ENCODE measurements at places on chromosomes 5 and 9.

- no peak for DNase-seq
Measured at GRCh38 chr9:110714314-110714713, 45.7 kb downstream of the MUSK start.

GRCh38 chr5:88878976-88879375, 4.0 kb downstream of the MEF2C start:
- DNase-seq = no peak

GRCh38 chr9:82903503-82903902, 159.4 kb downstream of the RASEF start:
- no peak for DNase-seq

DNA sequence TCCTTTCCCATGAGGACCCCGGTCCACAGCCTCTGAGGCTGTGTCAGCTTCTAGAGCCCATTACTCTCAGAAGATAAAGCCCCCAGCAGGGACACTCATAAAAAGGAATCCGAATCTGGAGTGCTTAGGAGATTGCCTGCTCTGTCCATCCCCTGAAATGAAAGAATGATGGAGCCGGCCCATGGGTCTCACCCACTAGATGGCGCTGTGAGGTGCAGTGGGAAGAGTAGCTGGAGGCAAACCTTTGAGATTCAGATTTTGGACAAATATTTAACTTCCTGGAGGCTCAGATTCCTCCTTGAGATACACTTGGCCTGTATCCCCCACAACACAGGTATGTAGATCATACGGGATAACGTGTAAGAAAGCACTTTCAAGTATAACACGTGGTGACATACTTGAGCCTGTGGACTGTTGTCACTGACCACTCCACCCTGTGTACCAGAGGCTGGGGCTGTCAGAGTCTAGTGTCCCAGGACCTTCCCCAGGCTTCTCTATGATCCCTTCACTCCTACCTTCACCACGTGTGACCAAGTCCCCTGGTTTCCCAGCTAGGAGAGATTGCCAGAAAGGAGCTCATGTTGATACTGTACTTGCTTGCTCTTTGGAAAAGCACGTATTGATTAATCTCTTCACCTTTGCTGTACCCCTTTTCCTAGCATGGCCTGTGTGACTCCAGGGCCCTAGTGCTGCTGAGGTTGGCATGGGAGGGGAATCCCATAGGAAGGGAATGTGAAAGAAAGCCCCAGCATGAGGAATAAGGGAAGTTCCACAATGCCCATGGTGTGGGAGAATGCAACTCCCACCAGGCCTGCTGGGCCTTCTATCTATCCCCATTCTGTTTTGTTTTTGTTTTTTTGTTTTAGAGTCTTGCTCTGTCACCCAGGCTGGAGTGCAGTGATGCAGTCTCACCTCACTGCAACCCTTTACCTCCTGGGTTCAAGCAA, 32.1 kb downstream of the TRMO start:
- DNase-seq = no peak

DNA sequence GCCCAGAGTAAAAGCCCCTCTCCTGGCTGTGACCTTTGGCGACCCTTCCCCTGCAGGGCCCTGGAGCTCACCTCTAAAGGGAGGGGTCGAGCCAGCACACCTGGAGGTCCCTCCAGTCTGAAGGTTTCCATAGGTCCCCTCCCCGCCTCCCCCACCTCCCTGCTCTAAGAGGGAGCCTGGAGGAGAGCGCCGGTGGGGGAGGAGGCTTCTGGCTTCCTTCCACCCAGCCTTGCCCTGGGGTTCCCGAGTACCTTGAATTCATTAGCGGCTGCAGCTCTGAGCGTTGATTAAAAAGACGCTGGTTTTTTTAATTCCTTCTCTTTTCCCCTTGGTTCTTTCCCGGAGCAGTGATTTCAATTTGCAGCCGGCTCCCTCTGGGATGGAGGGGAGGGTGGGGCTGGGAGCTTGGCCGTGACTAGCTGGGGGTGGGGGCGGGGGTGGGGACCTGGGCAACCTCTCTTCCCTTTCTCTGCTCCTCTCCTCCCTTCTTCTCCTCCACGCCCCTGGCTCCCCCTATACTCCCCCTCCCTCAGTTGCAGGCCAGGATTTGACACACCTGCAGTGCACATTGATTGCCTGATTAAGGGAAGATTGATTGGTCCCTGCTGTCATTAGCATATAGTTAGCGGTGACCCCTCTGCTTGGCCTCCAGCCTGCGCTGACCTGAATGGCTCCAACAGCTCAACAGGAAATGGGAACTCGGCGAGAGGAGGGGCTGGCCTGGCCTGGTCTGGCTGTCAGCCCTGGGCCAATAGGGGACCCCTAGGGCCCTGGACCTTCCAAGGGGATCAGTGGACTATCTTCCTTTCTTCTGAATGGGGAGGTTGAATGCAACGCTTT, 67.5 kb upstream of the RAPGEF1 start:
- DNase-seq = no peak

GRCh38 chr5:32055891-32056866, 117.9 kb downstream of the GOLPH3 start:
- DNase-seq = no peak

Measured in hypothalamus (tissue), 51 donors.